Activated CD4-positive, alpha-beta T cell treated with anti-CD3 and anti-CD28 coated beads for 36 hours (primary cell): ENCODE measurements at places on chromosomes 2 and 18.
A peak's percentile ranks its signal among the peaks of the same experiment; 100 is the strongest.

- DNase-seq = no peak
Observed at GRCh38 chr18:56127322-56128099, 510.9 kb downstream of the TXNL1 start.

GRCh38 chr18:62044490-62045000, 142.3 kb downstream of the PIGN start:
- DNase-seq = no peak

DNA sequence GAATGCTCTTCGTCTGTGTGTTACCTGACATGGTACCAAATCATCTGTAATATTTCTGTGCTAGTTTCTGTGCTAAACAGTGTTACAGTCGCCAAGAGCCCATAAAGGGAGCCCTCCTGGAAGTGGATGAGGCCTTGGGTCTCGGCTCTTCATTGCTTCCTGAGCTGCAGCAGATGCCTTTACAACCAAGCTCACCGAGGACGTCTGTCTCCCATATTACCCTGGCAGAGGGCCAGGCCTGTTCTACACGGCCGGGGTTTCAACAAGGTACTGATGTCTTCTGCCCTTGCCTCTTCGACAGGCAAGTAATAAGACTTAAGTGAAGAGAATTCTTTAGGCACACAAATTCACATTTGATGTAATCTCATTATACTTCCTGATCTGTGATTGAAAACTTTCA, 16.8 kb downstream of the RPL31 start:
- no peak for DNase-seq

DNA sequence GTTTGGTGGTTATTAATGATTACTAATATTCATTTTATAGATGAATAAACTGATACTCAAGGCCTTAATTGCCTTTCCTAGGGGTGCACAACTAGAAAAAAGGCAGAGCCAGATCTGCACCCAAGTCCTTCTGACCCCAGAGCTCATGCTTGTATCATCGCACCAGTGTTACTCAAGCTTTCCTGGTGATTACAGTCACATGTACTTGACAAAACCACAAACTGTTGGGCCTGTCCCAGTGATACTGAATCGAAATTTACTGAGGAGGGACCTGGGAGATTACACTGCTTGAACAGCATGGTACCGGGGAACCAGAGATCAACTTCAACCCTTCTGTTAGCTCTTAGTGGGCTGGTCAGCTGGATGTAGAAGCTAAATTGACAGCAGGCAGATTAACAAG, 33.7 kb downstream of the FASTKD2 start:
- DNase-seq = peak; percentile 30

DNA sequence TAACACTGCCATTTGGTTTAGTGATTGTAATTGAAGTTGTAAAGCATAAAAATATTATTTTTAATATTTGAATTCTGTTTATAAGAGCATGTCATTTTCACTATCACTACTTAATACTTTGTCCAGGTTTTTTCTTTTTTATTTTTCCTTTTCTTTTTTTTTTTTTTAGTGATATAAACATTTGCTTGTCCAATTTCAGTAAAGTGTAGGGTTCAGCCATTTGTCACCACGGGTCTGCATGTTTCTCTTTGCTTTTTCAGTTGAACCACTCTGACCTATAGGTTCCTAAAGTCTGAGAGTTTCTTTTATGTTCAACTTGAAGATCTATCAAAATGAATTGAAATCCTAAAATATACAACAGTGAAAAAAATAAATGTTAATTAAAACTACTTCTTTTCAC, 48.5 kb upstream of the SPAG16 start:
- no peak for DNase-seq

DNA sequence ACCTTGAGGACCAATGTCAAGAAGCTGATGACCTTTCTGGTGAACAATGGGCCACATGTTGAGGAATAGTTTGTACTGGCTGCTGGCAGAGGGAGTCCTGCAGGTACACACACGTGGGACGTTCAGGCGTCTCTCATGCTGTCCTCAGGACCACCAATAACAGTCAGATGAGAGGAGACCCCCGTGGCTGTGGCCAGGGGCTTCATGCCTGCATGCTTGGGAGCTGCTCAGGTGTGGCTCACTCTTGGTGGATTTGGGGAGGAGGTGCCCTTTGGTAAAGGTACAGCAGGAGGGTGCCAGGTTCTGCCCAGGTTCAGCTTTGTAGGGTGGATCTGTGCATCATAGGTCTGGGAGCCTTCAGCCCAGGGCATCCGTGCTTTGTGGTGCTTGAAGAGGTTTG, 62.9 kb upstream of the PXDN start:
- DNase-seq = no peak

DNA sequence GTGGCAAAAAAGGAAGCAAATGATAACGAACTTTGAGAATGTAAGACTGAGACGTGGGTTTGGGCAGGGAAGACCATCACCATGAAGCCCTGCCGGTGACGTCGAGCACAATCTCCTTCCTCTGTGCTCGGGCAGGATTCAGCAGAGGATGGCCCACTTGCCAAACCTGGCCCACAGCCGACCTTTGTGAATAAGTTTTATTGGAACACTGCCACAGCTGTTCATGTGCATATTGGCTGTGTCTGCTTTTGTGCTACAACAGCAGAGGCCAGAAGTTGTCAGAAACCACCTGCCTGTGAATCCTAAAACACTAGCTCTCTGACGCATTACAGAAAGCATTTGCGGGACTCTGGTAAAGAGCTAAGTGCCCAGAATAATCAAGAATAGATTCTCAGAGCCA, 223.9 kb downstream of the MYT1L start:
- DNase-seq = no peak

- no peak for DNase-seq
Observed at GRCh38 chr2:72191441-72191840, 43.8 kb upstream of the CYP26B1 start.
